GM04503 (cell line): ENCODE measurements at places on chromosomes 1 and 21.

DNA sequence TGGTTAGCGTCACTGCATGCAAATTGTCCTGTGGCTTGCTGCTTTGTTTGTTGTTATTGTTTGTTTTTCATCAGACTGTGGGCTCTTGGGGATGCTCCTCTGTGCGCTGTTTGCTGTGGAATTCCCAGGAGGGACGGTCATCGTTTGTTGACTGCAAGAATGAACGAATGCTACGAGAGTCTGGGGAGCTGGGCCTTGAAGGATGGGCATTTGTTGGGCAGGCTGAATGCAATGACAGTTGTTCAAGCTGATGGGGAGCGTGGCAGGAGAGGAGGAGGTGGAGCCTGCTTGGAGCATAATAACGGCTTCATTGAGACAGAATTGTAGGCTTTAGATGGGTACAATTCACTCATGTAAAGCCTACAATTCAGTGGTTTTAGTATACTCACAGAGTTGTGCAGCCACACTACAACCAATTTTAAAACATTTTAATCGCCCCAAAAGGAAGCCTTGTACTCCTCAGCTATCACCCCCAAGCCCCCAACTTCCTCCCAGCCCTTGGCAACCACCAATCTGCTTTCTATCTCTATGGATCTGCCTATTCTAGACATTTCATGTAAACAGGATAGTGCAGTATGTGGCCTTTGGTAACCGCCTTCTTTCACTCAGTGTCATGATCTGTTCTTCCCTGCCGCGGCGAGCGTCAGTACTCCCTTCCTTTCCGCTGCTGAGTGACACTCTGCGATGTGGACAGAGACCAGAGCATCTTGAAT is 190.2 kb downstream of the CAMTA1 start:
- DNase-seq = no peak

DNA sequence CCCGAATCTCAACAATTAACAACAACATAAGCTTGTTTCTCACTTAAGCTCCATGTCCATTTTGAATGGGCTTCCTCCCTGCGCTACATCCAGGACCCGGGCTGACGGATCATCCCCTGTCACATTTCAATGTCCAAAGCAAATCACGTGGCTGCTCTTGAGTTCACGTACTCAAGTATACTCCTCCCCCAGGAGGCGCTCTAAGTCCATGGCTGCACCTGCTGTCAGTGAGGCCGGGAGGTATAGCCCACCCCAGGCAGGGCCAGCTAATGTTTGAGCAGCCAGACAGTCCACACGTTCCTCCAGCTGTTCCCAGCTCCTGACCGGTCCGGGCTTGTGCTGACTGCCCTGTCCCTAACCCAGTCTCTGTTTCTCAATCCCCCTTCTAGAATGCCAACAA is 220.8 kb downstream of the SLC35F3 start:
- no peak for DNase-seq

DNA sequence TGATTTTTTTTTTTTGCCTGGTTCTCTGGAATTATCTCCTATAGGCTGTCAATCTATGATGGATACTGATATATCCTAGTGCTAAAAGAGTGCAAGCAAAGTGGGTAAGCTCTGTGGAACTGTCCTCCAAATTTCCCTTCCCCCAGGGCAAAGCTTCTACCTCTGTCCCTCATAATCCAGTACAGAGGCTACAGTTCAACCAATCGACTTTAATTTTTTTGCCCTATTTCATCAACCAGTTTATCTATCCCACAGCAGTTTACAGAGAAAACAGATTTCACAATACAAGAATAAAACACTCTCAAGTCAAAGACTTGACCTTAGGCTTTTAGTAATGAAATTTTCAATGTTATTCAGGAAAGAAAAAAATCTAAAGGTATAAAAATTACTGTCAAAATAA is 13.9 kb downstream of the PUM1 start:
- DNase-seq = no peak

DNA sequence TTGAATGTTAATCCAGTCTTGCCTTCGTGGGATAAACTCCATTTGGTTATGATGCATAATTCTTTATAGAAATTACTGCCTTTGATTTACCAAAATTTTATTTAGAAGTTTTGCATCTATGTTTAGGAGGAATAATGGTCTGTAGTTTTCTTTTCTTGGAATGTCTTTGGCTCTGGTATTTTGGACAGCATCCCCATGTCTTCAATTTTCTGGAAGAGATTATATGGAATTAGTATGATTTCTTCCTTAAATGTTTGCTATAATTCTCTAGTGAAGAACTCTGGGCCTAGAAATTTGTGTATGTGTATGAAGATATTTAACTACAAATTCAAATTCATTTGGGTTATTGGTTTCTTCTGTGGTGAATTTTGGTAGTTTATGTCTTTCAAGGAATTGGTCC is 92.7 kb downstream of the SNX7 start:
- no peak for DNase-seq

DNA sequence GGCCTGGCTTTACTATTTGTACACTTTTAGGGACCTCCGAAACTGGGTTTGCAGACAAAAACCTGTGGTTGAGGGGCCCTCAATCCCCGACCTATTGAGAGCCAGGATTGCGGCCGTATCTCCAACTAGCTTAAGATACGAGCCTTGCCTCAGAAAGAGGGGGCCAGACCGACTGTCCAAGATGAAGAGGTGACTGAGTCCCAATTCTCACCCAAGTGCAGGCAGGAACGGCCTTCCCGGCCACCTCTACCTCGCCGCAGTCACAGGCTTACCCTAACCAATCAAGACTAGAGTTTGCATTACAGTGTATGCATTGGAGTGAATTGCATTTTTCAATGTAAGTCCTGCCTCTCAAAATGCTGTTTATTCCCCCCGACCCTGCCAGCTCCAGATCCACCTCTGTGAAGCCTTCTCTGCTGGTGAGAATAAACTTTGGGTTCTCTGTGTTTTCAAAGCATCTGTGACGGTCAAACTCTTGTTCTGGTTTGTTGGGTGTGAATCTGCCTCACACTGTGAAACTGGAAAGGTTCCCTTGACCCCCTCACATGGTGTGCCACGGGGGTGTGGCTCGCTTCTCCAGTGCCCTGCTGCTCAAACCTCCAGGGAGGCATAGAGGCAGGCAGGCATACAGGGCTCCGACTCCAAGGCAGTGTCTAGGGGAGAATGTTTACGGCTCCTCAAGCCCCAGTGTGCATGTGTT is 62.2 kb upstream of the WLS start:
- DNase-seq = no peak

- peak; percentile 94 for DNase-seq
Measured at GRCh38 chr1:58848818-58849411, 65.1 kb upstream of the JUN start.

DNA sequence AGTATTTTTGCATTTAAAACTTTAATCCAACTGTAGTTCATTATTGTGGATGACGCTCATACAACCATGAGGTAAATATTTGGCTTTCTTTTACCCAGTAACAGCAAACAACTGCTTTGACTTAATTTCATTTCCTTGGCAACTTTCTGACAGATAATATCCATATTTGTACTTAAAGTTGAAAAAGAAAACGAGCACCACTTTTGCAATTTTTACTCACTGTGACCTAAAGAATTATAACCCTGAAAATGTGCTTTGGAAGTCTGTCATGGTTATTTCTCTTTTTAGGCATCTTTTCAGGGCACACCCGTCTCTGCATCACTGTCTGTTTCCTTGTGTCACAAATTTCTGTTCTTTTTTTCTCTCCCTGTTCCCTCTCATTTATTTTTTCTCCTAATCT is 918 bp upstream of the CD2 start:
- no peak for DNase-seq

DNA sequence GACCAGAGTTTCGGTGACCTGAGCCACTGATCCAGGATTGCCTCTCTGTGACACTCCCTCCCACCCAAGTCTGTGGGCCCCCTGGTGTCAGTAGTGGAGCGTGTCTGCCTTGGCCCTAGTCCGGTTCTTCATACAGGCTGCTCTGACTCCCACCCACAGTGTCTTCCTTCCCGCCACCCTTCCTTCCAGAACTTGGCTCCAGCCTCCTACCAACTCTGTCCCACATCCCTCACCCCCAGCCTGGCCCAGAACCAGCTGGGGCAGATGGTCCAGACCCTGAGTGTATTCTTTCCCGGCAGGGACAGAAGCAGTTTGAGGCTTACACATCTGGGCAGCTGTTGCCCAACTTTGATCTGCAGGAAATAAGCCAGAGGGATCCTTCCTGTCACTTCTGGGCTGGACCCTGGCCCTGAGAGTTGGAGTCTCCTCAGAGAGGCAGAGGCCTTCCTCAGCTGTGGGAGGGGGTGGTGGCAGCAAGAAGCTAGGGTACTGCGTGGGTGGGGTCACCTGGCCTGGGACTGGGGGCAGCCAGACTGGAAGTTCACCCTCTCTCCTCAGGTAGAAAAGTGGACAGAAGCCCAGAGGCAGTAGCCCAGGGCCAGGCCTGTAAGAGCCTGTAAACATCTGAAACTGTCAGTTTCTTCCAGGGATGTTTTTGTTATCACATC is 43.1 kb upstream of the EPS8L3 start:
- DNase-seq = no peak

DNA sequence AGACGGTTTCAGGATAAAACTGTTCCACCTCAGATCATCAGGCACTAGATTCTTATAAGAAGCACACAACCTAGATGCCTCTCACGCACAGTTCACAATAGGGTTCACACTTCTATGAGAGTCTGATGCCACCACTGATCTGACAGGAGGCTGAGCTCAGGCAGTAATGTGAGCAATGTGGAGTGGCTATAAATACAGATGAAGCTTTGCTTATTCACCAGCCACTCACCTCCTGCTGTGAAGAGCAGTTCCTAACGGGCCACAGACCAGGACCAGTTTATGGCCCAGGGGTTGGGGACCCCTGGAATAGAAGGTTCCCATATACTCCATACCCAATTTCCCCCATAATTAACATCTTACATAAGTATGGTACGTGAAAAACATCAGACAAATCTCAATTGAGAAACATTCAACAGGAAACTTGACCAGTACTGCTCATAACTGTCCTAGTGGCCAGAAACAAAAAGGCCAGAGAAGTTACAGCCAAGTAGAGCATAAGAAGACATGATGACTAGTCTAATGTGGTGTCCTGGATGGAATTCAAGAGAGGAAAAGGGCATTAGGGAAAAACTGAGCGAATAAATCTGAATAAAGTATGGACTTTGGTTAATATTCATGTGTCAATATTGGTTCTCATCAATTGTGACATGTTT is 24.7 kb upstream of the IGSF5 start:
- DNase-seq = no peak

- no peak for DNase-seq
Measured at GRCh38 chr1:214143006-214143992, 137.7 kb upstream of the SMYD2 start.

GRCh38 chr1:86419277-86419903 is 4.6 kb upstream of the CLCA2 start:
- DNase-seq = no peak

DNA sequence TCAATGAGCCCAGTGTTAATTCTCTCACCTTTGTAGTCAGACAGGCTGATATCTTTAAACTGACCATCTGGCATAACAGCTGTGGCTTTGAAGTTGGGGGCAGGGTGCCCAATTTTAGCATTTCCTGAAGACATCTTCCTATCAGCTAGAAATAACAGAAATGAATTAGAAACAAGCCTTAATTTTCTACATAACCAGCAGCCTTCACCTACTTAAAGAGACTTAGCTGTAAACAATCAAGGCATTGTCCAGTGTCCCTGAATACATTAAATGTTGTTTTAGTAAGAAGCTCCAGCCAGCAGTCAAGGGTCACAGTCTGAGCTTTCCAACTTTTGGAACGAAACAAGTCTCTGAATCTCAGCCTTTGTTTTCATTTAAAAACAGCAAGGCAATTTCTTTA is 2.8 kb downstream of the PRDX1 start:
- no peak for DNase-seq

DNA sequence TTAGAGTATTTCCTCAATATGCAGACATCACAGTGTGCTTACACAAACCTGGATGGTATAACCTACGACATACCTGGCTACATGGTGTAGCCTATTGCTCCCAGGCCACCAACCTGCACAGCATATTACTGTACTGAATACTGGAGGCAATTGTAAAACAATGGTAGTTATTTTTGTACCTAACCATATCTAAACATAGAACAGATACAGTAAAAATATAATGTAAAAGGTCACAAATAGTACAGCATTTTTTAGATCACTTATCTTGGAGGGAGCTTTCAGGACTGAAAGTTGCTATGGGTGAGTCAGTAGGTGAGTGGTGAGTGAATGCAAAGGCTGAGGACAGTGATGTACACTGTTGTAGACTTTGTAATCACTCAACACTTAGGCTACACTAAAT is 492.3 kb downstream of the MRPL39 start:
- no peak for DNase-seq

- DNase-seq = peak; percentile 66
Measured at GRCh38 chr1:37931361-37932158, 15.3 kb downstream of the INPP5B start.

DNA sequence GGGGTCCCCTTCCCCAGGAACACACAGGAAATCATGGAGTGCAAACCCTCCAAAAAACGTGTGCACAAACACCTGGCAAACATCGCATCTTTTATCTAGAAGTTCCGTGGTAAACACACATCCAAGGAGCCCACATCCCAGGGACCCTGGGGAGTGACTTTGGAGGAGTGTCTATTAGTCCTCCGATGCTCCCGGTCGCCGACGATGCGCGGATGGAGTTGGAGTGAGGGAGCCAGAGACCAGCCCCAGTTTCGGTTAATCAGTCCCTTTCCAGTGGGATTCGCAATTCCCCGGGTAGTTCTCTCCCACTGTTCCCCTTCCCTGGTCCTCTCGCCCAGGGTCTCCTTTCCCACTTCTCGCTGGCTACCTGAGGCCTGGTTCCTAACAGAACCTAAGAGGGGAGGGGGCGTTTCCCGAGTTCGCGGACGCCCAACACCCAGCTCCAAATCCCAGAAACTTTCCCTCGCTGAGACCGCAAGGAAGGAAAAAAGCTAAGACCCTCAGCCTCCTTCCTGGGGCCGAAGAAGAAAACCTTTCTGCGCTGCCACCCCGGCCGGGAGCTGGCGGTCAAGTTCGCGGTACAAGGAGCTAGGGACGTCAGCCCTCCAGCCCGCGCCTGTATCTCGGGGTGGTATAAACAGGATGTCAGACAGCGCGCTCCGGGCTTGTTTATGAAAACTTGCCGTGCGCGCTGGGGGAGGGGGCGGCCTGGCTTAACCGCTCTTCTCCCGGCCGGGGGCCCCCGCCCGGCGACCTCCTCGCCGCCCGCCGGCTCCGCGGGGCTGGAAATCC is 787 bp downstream of the JAK1 start:
- DNase-seq = no peak

GRCh38 chr1:206112600-206113301 is 4.4 kb downstream of the AVPR1B start:
- DNase-seq = no peak

DNA sequence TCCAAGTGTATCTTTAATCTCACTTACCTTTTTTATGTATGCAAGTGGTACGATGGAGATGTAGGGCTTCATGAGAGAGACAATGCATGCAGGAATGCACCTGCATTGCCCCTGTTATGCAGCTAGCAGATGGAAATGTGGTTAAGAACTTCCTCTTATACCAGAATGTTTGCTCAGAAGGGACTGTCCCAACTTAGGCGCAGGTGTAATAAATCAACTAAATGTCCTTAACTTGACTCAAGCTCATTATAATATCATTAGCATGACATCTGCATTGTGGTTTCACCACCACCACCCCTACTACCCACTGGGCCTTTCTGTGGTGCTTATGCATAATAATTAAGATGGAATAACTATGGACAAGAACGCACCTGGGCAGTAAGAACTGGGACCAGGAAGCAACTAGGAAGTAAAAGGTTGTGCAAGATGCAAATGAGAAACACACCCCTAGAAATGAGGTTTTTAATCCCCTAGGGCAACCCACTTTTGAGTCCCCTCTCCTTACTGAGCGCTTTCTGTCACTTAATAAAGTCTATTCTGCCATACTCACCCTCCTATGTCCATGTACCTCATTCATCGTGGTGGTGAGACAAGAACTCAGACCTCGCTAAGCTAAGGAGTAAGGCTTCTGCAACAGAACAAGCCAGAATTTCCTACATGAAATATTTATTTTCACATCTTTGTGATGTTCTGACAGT is 1103.3 kb upstream of the B3GALT2 start:
- no peak for DNase-seq
